ENCODE measurements at places on chromosomes 3 and 15. TPM values are rescaled to one million over a fixed set of nuclear protein-coding genes. Genes with fewer than 3 reads are reported as not detected.

Gene FBXL22
- total RNA-seq = not detected

Gene WDR93
- not detected for total RNA-seq

Gene CKMT1B
- total RNA-seq = 4.3 TPM

Gene A4GNT
- not detected for total RNA-seq

Gene UNC13C
- total RNA-seq = 0.06 TPM

Gene OR5K2
- total RNA-seq = not detected

Gene DPPA4
- total RNA-seq = not detected

Gene GAP43
- total RNA-seq = not detected
